ENCODE measurements at places on chromosomes 16 and 17.

DNA sequence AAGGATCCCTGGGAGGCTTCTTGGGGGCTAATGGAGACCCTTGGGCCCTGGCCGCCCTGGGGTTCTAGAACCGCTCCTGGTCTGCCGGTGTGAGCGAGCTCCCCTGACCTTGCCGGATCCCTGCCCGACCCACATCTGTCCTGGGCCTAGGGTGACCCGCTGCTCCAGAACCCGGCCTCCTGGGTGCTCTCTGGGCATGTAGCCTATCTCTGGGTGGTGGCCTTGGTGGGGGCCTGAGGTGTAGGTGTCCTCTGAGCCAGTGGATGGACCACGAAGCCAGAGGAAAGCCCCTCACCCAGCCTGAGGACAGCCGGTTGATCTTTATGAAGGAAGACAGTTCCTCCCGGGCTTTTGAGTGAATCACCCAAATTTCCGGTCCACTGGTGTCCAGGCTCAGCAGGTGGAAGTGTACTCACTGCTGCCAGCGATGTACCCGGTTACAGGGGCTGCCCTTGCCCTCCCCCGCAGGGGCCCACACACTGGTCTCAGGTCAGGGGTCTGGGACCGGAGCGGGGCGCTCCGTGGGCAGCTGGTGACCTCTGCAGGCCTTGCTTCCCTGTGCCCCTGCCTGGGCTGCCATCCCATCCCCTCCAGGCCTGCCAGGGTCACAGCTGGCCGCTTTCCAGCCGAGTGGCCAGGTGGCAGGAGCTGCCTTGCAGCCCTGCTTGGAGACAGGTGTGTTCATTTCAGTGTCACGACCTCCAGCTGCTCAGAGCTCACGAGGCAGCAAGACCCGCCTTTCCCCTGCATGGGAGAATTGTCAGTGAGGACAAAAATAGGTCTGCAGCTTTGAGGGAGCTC lies 10.5 kb upstream of the GSE1 start:
- DNase-seq, result no peak
- no peaks in the 10 kb centered on the region for H3K36me3 ChIP-seq
- H3K4me1 ChIP-seq, result peaks cover 19% of the 10 kb centered on the region
- H3K27me3 ChIP-seq, result no peaks in the 10 kb centered on the region
- H3K27ac ChIP-seq, result peak overlapping the region; percentile 48

GRCh38 chr17:6555331-6556120 lies 829 bp downstream of the PITPNM3 start:
- peaks cover 31% of the 10 kb centered on the region for H3K27me3 ChIP-seq
- H3K4me1 ChIP-seq, result peaks cover 6% of the 10 kb centered on the region
- no peak for DNase-seq

DNA sequence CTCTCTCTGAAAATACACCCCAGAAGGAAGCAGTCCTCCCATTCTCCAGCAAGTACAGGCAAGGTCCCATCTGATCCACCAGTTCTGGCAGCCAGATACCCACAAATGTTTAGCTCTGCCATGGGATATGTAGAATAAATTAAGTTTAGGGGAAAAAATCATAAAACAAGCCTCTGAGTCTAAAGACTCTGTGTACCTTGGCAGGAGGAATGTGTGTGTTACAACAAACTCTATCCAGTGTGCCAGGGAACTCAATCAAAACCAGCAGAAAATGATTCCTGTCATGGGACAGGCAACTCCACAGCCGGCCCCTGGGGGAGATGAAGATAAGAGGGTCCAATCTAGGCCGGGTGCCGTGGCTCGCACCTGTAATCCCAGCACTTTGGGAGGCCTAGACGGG lies 73.4 kb downstream of the MRM3 start:
- peak overlapping the region; percentile 56 for H3K27ac ChIP-seq
- no peaks in the 10 kb centered on the region for H3K36me3 ChIP-seq
- peaks cover 37% of the 10 kb centered on the region for H3K4me1 ChIP-seq

- peak overlapping the region; percentile 56 for H3K27ac ChIP-seq
- peak; percentile 70 for DNase-seq
- H3K4me3 ChIP-seq, result no peak overlapping the region
- no peaks in the 10 kb centered on the region for H3K36me3 ChIP-seq
Measured at GRCh38 chr16:73015612-73016487, 32.1 kb downstream of the ZFHX3 start.

DNA sequence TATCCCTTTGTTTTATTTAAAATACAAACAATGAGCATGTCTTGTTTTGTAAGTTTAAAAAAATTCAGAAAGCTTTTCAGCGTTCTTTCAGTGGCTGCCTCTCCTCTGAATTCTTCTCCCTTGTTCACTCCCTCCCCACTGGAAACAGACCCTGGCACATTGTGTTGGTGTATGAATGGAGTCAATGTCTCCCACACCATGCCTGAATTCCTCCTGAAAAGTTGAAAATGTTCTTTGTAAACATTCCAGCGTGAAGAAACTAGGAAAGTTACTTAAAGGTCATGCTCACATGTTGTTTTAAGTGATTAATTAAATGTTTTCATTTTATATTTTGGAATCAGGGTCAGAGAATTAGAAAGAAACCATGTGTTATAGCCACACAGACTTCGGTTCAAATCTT lies 136.9 kb upstream of the DYNLRB2 start:
- no peaks in the 10 kb centered on the region for H3K36me3 ChIP-seq
- H3K27me3 ChIP-seq, result no peaks in the 10 kb centered on the region
- H3K4me1 ChIP-seq, result no peaks in the 10 kb centered on the region

- no peaks in the 10 kb centered on the region for H3K27me3 ChIP-seq
- no peak overlapping the region for H3K4me3 ChIP-seq
- no peak overlapping the region for H3K27ac ChIP-seq
- no peak for DNase-seq
- H3K36me3 ChIP-seq, result no peaks in the 10 kb centered on the region
Measured at GRCh38 chr17:28959471-28959871, 8.2 kb upstream of the PHF12 start.

GRCh38 chr16:67530013-67530939 lies 1.6 kb downstream of the RIPOR1 start:
- H3K27me3 ChIP-seq, result no peaks in the 10 kb centered on the region
- no peaks in the 10 kb centered on the region for H3K36me3 ChIP-seq
- peak overlapping the region; percentile 77 for H3K4me3 ChIP-seq
- H3K4me1 ChIP-seq, result peaks cover 28% of the 10 kb centered on the region
- peak; percentile 39 for DNase-seq

DNA sequence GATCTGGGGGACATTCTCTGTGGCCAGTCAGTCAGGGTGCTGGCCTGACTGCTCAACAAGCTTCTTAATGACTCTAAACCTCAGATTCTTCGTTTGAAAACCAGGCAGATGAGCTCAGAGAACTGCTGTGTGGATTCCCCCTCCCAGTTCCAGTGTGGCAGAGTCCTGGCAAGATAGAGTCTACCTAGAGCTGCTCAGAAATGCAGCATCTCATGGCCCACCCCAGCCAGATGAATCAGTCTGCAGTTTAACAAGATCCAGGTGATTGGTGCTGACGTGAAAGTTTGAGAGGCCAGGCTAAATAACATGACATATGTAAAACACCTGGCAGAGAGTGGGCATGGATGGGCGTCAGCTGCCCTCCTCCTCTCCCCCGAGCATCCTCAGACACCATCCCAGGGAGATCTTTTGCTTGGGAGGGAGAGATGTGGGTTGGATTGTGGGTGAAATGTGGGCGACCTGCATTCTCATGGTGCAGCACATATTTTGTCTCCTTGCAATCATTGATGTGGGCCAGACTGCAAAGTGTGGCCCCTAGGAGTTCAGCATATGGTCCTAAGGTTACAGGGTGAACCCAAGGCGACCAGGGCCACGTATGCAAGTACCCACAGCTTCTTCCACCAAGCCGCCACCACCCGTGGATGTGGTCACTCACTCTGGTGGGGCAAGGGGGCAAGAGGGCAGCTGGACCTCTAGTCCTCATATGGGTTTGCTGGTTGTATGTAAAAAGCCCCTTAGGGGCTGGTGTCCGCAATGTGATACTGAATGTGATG lies 19.5 kb downstream of the SOCS3 start:
- peaks cover 37% of the 10 kb centered on the region for H3K4me1 ChIP-seq
- DNase-seq, result no peak
- no peaks in the 10 kb centered on the region for H3K27me3 ChIP-seq
- no peak overlapping the region for H3K4me3 ChIP-seq
- H3K27ac ChIP-seq, result peak overlapping the region; percentile 95

DNA sequence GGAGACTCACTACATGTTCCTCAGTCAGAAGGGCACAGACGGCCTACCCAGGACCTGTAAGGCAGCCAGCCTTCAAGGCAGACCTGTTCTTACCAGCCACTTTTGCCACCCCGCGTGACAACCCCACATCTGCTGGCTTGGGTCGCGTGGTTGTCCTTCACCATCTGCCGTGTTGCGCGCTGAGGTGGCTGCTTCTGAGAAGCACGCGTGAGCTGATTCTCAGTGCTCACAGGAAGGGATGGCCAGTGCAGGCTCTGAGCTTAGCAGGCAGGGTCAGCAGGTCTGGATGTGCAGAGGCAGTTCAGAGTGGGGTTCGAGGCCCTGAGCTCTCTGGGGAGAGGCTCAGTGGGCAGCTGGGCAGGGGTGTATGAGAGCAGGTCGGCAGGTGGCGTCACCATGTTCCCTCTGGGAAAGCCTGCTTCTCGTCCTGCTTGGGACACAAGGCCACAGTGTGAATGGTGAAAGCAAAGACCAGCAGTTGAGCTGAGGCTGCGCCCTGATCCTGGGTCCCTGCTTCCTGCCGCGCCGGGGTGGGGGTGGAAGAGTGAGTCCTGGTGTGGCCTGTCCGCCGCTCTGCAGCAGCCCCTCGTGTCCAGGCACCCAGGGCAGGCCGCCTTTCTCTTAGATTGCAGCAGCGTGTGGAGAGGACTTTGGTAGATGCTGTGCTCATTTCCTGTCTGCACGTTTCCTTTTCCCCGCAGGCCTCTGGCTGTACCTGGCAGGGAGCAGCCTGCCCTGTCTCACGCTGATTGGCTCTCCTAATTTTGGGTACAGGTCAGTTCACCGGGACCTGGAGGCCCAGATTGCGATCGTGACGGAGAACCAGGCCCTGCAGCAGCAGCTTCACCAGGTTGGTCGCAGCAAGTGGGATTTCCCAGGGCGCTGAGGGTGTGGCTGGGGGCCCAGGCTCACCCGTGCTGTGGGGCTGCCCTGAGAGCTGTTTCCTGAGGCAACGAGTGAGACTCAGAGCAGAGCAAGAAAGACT lies 36.0 kb downstream of the PGS1 start:
- H3K36me3 ChIP-seq, result no peaks in the 10 kb centered on the region
- peak; percentile 39 for DNase-seq
- no peaks in the 10 kb centered on the region for H3K27me3 ChIP-seq
- H3K27ac ChIP-seq, result peak overlapping the region; percentile 95

DNA sequence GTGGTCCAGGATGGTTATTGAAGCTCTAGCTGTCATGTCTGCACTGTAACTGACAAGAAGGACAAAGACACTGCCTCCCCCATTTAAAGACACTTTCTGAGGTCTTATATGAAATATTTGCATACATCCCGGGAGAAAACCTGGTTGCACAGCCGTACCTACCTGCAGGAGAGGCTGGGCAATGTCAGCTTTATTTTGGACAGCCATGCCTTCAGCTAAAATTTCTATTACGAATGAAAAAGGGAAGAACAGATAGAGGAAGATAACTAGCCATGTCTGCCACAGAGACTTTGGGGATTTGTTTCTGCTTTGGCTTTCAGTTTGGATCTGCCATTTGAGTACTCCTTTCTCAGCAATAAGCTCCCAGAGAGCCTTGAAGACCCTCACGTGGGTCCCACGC lies 19.0 kb downstream of the SLC7A6 start:
- peak overlapping the region; percentile 95 for H3K27ac ChIP-seq
- peaks cover 23% of the 10 kb centered on the region for H3K36me3 ChIP-seq
- peaks cover 90% of the 10 kb centered on the region for H3K4me1 ChIP-seq
- no peak for DNase-seq
- H3K27me3 ChIP-seq, result no peaks in the 10 kb centered on the region

- H3K27ac ChIP-seq, result no peak overlapping the region
- no peak overlapping the region for H3K4me3 ChIP-seq
- H3K4me1 ChIP-seq, result no peaks in the 10 kb centered on the region
- H3K27me3 ChIP-seq, result no peaks in the 10 kb centered on the region
- H3K36me3 ChIP-seq, result no peaks in the 10 kb centered on the region
- DNase-seq, result no peak
Measured at GRCh38 chr16:9500872-9501271, 409.4 kb downstream of the HAPSTR1 start.

GRCh38 chr17:17780922-17781590 lies 55.7 kb downstream of the SREBF1 start:
- H3K4me1 ChIP-seq, result peaks cover 43% of the 10 kb centered on the region
- no peaks in the 10 kb centered on the region for H3K27me3 ChIP-seq
- H3K4me3 ChIP-seq, result no peak overlapping the region
- DNase-seq, result no peak
- H3K27ac ChIP-seq, result peak overlapping the region; percentile 88

DNA sequence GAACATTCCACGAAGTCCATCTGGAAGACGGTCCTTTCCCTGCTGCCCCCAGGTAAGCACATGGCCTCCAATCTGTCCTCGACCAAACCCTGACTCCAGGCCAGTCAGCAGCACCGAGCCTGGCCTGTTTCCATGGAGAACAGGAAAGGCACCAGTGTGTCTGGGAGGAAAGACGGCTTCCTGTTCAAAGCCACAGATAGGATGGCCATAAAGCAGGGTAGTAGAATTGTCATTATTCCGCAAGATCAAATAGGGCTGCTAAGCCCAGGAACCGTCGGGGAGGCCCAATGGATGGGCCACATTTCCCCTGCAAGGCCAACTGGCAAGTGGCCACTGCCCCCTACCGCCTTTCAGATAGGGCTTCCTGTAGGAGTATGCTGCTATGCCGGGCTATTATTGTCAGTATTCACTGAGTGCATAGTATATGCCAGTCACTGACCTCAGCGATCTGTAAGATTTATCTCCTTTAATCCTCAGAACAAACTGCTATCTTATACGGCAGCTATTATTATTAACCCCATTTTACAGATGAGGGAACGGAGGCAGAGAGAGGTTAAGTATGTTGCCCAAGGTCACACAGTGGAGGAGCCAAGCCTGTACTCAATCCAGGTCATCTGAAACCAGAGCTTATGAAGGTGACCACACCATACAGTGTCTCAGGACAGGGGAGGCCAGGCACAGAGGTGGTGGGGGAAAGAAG lies 23.0 kb upstream of the PLCG2 start:
- no peaks in the 10 kb centered on the region for H3K27me3 ChIP-seq
- no peak overlapping the region for H3K4me3 ChIP-seq
- no peak overlapping the region for H3K27ac ChIP-seq
- no peak for DNase-seq
- H3K4me1 ChIP-seq, result no peaks in the 10 kb centered on the region

DNA sequence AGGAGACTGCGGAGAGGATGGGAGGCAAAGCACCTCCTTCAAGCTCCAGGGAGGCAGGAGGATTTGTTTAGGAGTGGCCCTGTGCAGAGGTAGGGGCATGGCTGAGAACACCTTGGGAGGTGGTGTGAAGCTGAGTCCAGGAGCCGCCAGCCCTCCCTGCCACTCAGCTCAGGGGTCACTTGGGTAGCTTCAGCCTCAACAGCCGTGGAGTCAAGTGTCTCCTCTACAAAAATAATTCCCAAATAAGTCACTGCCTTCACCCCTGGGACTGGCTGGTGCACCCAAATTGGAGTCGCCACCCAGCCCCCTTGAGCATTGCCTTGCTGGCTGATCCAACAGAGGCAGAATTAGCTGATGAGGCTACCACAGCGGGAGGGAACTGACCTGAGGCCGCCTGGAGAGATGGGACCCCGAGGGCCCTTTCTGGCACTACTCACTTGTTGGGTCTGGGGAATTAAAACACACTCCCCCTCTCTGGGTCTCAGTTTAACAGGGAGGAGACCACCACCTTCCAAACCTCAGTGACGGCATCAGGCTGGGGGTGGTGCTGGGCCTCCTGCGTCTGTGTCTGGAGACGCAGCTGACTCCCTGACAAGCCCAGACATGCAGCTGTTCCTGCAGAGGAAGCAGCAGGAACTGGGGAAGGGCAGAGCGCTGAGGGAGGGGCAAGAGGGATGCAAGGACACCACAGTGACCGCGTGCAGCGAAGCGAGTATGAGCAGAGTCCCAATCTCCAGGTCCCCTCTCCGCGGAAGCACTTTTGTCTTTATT lies 87.9 kb upstream of the TOB1 start:
- H3K27me3 ChIP-seq, result no peaks in the 10 kb centered on the region
- peaks cover 63% of the 10 kb centered on the region for H3K4me1 ChIP-seq
- no peaks in the 10 kb centered on the region for H3K36me3 ChIP-seq
